ENCODE measurements at places on chromosomes 13 and 19.

GRCh38 chr19:41871573-41872383 is 5.3 kb upstream of the CD79A start:
- DNase-seq = peak; percentile 73
- H3K27me3 ChIP-seq = no peaks in the 10 kb centered on the region
- peaks cover 8% of the 10 kb centered on the region for H3K36me3 ChIP-seq

DNA sequence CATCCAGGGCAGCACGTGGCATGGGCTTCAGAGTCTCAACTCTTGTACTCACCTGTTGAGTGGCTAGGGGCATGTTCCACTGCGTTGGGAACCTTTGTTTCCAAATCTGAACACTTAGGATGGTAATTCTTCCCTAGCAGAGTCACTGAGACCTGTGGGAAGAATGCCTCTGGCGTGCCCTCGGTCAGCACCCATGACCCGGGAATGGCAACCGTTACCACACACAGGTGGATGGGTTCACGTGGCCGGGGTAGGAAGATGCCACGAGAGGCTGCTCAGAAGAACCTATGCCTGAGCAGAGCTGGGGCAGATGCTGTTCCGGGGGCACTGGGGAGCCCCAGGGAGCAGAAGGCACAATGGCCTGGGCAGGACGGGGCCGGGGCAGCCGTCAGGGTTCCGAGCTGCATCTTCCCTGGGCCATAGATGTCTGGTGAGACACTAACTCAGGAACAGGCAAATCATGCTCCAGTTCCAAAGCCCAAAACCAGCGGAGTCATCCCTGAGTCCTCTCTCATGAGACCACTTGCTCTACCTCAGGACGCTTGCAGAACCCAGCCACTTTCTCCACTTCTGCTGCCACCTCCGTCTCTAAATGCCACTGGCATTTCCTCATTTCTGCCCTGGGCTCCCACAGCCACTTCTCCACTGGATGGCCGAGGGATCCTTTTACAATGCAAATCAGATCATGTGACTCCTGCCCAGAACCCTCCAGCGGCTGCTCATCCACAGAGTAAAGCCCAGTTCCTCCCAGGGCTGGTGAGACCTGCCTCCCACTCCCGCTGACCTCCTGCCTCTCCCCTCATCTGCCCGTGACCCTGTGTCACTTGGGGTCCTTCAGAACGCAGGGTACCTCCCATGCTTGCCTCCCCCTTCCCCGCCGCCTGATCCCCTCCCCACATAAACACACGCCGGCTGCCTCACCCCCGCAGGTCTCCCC is 36.7 kb downstream of the FAM124A start:
- no peaks in the 10 kb centered on the region for H3K36me3 ChIP-seq
- DNase-seq = no peak
- H3K27me3 ChIP-seq = peaks cover 4% of the 10 kb centered on the region
- peaks cover 7% of the 10 kb centered on the region for H3K4me1 ChIP-seq
- no peak overlapping the region for H3K27ac ChIP-seq

GRCh38 chr13:36251526-36251925 is 37.2 kb upstream of the SOHLH2 start:
- H3K4me3 ChIP-seq = no peak overlapping the region
- DNase-seq = no peak
- H3K27me3 ChIP-seq = no peaks in the 10 kb centered on the region
- no peaks in the 10 kb centered on the region for H3K4me1 ChIP-seq
- H3K27ac ChIP-seq = no peak overlapping the region
- H3K36me3 ChIP-seq = no peaks in the 10 kb centered on the region

DNA sequence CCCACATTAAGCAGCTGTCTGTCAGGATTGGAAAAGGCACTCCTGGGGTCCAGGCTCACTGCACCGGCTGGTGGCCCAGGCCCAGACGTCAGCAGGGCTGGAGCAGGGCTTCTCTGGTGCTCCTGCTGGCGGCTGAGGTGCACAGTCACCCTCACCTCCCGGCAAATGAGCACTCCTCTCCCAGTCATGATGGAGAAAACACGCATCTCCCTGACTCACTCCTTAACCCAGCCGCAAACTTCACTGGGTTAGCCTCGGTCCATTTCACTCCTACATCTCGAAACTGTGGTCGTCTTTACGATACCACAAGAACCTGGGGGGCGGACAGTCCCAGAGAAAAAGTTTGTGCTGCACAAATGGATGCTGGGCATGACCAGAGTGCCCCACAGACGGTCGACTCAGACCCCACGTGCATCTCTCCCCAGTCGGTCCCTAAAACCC is 3.3 kb upstream of the RASA3 start:
- H3K27me3 ChIP-seq = no peaks in the 10 kb centered on the region
- no peaks in the 10 kb centered on the region for H3K36me3 ChIP-seq
- DNase-seq = no peak
- H3K4me1 ChIP-seq = peaks cover 41% of the 10 kb centered on the region

DNA sequence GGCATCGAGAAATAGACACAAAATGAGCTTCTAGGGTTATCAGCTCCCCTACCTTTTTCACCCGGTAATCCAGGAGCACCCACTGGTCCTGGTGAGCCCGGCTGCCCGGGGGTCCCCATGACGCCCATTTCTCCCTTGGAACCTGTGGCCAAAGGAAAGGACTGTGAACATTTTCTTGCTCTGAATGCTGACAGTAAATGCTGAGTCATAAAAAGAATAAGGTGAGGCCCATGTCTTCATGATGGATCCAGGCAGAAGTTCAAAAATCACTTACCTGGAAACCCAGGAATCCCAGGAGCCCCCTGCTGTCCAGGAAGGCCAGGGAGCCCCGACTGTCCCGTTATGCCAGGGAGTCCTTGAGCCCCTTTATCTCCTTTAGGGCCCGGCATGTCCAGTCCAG is 129.2 kb downstream of the COL4A1 start:
- DNase-seq = no peak
- no peaks in the 10 kb centered on the region for H3K36me3 ChIP-seq
- H3K27ac ChIP-seq = no peak overlapping the region

DNA sequence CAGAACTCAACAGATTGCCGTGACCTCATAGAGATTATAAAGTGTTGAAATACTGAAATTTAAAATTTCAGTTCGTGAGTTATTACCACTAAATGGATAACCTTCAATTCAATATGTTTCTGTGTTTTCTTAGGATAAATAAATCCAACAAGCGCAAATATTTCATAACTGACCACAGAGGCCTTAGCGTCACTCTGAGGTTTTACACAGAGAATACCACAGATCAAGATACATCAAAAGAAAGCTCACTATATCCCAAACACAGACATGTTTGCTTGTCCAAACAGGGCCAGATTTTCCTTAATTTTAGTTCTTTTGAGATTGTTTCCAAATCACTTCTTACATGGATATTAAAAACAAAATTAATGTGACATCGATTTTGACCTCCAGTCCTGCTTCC is 235.8 kb downstream of the EFNB2 start:
- peaks cover 5% of the 10 kb centered on the region for H3K27me3 ChIP-seq
- H3K27ac ChIP-seq = no peak overlapping the region
- H3K4me1 ChIP-seq = no peaks in the 10 kb centered on the region
- no peaks in the 10 kb centered on the region for H3K36me3 ChIP-seq

DNA sequence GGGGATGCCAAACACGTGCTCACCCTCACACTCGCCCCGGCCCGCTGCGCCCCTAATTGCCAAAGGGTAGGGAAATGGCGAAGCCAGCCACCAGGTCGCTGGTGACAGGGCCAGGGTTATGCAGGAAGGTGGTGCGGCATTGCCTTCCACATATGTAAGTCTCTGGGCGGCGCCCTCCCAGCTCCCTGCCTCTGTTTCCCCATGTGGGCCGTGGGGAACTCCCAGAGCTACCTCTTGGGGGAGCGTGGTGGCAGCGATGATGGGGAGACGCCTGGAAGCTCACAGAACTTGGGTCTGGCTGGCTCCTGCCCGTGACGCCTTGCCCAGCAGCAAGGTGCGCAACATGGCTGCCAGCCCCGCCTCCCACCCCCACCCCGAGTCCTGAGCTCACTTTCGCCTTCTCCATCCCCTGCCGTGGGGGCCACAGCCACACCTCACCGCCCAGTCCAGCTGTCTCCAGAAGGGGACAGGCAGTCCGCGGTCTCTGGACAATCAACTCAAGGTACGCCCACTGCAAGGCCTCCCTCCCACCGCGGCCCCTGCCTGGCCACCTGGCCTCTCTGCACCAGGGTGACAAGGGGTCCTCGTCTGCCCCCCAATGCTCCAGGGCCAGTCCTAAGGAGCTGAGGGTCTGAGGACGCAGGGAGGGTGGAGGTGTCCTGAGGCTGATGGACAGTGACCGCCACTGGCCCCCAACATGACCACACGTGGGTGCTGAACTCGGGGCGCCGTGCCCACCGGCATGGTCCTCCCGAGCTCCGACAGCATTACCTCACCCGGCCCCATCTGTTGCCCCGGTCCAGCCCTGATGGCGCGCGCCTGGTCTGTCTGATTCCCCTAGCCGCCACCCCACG is 6.6 kb downstream of the C19orf25 start:
- H3K4me1 ChIP-seq = peaks cover 12% of the 10 kb centered on the region
- no peaks in the 10 kb centered on the region for H3K36me3 ChIP-seq
- H3K27me3 ChIP-seq = no peaks in the 10 kb centered on the region
- H3K4me3 ChIP-seq = peak overlapping the region; percentile 20

GRCh38 chr19:56252699-56253422 is 19.7 kb upstream of the EDDM13 start:
- peak overlapping the region; percentile 32 for H3K27ac ChIP-seq
- H3K4me1 ChIP-seq = peaks cover 8% of the 10 kb centered on the region
- peaks cover 9% of the 10 kb centered on the region for H3K36me3 ChIP-seq
- H3K27me3 ChIP-seq = no peaks in the 10 kb centered on the region
- peak; percentile 48 for DNase-seq
- no peak overlapping the region for H3K4me3 ChIP-seq

- peak within 1 kb of the TSS; percentile 53 for H3K27ac ChIP-seq
- H3K4me3 ChIP-seq = peak within 1 kb of the TSS; percentile 69
- H3K36me3 ChIP-seq = no peaks in the 10 kb centered on the region
- H3K27me3 ChIP-seq = peaks cover 45% of the 10 kb centered on the region
- DNase-seq = no peak
These were observed at the start of gene LTBP4 for GRCh38 chr19:40601134-40601974. TSS of gene LTBP4 (plus strand) at chr19:40601369. CDS start at chr19:40601388, 19 bp downstream.

GRCh38 chr13:38941353-38941945 is 49.2 kb downstream of the STOML3 start:
- H3K4me3 ChIP-seq = no peak overlapping the region
- H3K4me1 ChIP-seq = no peaks in the 10 kb centered on the region
- no peaks in the 10 kb centered on the region for H3K36me3 ChIP-seq
- H3K27ac ChIP-seq = no peak overlapping the region
- H3K27me3 ChIP-seq = peaks cover 8% of the 10 kb centered on the region

GRCh38 chr13:113148940-113149503 is 9.4 kb upstream of the PROZ start:
- no peak overlapping the region for H3K4me3 ChIP-seq
- H3K27ac ChIP-seq = no peak overlapping the region
- H3K27me3 ChIP-seq = peaks cover 20% of the 10 kb centered on the region

GRCh38 chr19:883661-884211 is 9.3 kb downstream of the MED16 start:
- H3K4me3 ChIP-seq = no peak overlapping the region
- H3K27me3 ChIP-seq = no peaks in the 10 kb centered on the region
- no peak for DNase-seq
- H3K4me1 ChIP-seq = peaks cover 2% of the 10 kb centered on the region
- no peak overlapping the region for H3K27ac ChIP-seq
- H3K36me3 ChIP-seq = no peaks in the 10 kb centered on the region

DNA sequence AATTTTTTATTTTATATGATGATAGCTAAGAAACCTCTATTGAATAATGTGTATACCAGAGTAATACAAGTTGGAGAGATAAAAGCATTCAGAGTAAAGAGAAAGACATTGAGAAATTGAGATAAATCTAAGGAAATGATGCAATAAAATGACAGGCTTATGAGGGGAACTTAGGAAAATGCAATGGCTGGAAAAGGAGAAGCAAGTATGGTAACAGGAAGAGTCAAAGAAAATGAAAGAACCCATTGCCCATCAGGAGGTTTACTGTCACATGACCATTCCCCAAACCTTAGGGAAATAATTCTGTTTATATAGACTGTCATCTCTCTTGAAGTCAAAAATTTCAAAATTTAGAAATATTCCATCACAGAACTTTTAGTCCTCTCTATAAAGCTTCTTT is 808.0 kb upstream of the PRR20A start:
- no peaks in the 10 kb centered on the region for H3K36me3 ChIP-seq
- no peaks in the 10 kb centered on the region for H3K27me3 ChIP-seq
- H3K4me1 ChIP-seq = no peaks in the 10 kb centered on the region
- H3K4me3 ChIP-seq = no peak overlapping the region
- no peak for DNase-seq
- H3K27ac ChIP-seq = no peak overlapping the region

DNA sequence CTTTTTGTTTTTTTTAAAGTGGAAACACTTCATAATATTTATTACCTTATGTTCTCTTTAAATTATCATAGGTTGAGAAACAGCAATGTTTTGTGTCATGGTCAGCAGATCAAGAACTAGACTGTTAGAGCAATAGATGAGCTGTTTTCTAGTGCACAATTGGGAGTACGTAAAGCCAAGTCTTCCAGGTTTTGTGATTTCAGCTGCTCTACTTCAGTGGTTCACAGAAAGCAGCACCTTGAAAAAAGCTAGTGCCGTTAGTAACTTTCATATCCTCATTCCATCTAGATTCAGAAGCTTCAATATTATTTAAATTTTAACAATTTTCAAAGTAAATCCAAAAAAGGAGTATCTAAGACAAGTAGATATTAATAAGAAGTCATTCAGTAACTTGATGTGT is 1.9 kb downstream of the GPR18 start:
- DNase-seq = peak; percentile 55
- peaks cover 66% of the 10 kb centered on the region for H3K4me1 ChIP-seq
- peak overlapping the region; percentile 89 for H3K27ac ChIP-seq
- H3K4me3 ChIP-seq = peak overlapping the region; percentile 85

DNA sequence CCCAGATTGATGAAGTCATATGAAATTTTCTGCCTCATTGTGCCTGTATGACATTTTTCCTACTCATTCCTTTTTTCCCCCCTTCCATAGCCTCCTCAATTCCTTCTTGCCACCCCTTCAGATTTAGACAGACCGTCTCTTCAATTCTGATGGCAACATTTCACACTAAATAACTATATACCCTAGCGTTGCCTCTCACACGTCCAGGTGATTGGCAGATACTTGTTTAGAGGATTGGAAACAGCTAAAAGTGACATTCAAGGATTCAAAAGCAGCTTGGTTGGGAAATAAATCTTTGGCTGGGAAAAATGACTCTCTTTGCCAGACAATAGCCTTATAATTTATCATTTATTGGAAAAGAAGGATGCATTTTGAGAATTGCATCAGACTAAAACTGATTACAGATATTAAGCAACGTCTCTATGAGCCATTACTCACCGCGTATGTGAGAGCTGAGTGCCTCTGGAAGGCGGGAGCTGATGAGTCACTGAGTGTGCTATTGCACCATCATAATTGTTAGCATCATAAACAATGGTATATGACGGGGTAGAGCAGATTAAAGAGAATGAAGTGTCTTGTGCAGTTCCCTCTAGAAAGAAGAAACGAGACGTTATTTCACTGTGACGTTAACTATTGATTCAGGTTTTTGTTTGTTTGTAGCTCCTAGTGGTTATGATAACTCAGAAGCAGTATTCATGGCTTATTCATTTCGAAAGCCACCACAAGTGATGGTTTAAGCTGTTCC is 61.1 kb upstream of the FAM216B start:
- H3K27ac ChIP-seq = no peak overlapping the region
- H3K4me1 ChIP-seq = no peaks in the 10 kb centered on the region
- no peaks in the 10 kb centered on the region for H3K36me3 ChIP-seq
- peaks cover 11% of the 10 kb centered on the region for H3K27me3 ChIP-seq
- DNase-seq = no peak

Data from naive B cell (primary cell).